GM04503 (cell line): ENCODE measurements at places on chromosomes 3 and 15.

- DNase-seq, result peak; percentile 92
Measured at GRCh38 chr3:11637901-11638458, 5.7 kb downstream of the VGLL4 start.

DNA sequence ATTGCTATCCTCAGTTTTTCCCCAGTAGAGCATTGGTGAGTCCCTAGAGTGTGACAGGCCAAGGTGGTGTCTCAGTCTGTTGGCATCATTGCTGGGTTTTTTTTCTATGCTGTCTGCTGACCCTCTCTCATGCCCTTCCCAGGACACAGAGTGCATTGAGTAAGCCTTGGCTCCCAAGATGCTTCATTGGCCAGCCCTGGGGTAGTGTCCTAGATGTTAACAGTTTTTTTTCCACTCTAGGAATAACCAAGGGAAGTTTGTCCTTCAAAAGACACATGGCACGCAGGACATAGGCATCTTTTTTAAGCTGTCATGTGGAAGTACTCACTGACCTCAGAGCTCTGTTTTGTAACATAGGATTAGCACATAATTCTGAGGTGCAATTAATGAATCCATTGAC is 19.5 kb downstream of the ADAMTSL3 start:
- DNase-seq, result no peak

DNA sequence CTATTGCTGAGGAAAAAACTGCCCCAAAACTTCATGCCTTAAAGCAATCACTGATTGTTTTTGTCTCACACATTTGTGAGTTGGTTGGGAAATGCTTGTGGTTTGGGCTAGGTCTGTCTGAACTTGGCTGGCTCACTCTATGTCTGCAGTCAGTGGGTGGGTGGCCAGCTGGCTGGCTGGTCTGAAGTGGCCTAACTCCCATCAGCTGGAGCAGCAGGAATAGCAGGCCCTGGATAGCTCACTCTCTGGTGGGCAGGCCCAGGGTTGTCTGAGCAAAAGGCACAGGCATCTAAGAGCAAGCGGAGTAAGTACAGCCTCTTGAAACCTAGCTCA is 37.7 kb upstream of the PRR20G start:
- no peak for DNase-seq

GRCh38 chr3:48783304-48783703 is 64.4 kb downstream of the PRKAR2A start:
- DNase-seq, result no peak

DNA sequence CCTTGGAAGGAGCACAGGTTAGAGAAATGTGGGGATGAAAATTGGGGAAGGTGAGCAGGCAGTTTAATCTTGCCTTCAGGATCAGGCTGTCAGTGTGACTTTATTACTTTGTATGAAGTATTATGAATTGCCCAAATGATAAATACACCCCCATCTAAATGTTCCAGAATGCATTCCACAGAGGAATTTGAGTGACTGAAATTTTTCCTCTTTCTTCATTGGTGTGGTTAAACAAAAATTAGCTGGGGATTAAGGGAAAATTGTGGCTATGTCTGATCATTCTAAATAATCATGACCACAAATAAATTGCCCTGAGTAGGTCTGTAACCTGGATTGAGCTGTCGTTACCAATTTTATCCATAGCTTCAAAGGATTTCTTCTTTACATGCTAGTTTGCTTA is 33.5 kb downstream of the FAM98B start:
- no peak for DNase-seq
